ENCODE measurements at places on chromosomes 12 and 14.

- peak overlapping the region; percentile 56 for H3K27ac ChIP-seq
- DNase-seq: peak; percentile 28
- peak overlapping the region; percentile 33 for H3K4me3 ChIP-seq
- peaks cover 30% of the 10 kb centered on the region for H3K27me3 ChIP-seq
- no peaks in the 10 kb centered on the region for H3K36me3 ChIP-seq
- peaks cover 39% of the 10 kb centered on the region for H3K4me1 ChIP-seq
These were observed 40.1 kb downstream of the SMIM41 start for GRCh38 chr12:52119398-52120254.

GRCh38 chr12:45695035-45695434 is 34.5 kb upstream of the ARID2 start:
- no peak for DNase-seq
- H3K27me3 ChIP-seq: no peaks in the 10 kb centered on the region
- peaks cover 2% of the 10 kb centered on the region for H3K4me1 ChIP-seq
- no peak overlapping the region for H3K27ac ChIP-seq
- H3K4me3 ChIP-seq: no peak overlapping the region

GRCh38 chr14:97329701-97330100 is 532.5 kb downstream of the VRK1 start:
- H3K27ac ChIP-seq: no peak overlapping the region
- no peaks in the 10 kb centered on the region for H3K36me3 ChIP-seq
- DNase-seq: no peak
- no peaks in the 10 kb centered on the region for H3K27me3 ChIP-seq
- H3K4me3 ChIP-seq: no peak overlapping the region

DNA sequence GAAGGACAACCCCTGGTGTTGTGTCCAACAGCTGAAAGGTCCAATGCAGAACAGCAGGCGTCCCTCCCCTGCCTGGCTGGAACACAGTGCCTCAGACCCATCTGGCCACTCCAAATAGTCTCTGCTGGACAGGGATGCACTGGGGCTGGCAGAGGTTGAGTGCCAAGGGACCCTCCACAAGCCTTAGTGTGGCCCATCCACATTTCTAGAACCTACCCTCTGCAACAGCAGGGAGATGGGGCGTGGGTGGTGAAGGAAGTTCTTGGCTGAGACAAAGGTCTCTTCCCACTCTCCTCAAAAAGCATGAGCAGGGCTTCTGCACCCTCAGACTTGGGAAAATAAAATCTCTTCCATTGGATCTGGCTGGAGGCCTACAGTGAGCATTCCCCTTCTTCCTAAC is 36.5 kb downstream of the LTBP2 start:
- no peak for DNase-seq
- no peak overlapping the region for H3K4me3 ChIP-seq
- H3K27me3 ChIP-seq: peaks cover 8% of the 10 kb centered on the region
- peaks cover 41% of the 10 kb centered on the region for H3K4me1 ChIP-seq
- no peaks in the 10 kb centered on the region for H3K36me3 ChIP-seq

- no peak for DNase-seq
- H3K27me3 ChIP-seq: no peaks in the 10 kb centered on the region
- peaks cover 94% of the 10 kb centered on the region for H3K36me3 ChIP-seq
- H3K4me3 ChIP-seq: no peak overlapping the region
- no peak overlapping the region for H3K27ac ChIP-seq
- no peaks in the 10 kb centered on the region for H3K4me1 ChIP-seq
These were observed 30.4 kb upstream of the SUPT16H start for GRCh38 chr14:21414137-21414631.

- no peak for DNase-seq
- no peak overlapping the region for H3K27ac ChIP-seq
- H3K4me3 ChIP-seq: no peak overlapping the region
These were observed 476.6 kb upstream of the TMEM132C start for GRCh38 chr12:127790376-127790775.

- H3K27me3 ChIP-seq: no peaks in the 10 kb centered on the region
- no peak overlapping the region for H3K4me3 ChIP-seq
- H3K36me3 ChIP-seq: peaks cover 42% of the 10 kb centered on the region
- no peak for DNase-seq
These were observed 10.3 kb downstream of the MTERF2 start for GRCh38 chr12:106976668-106977067.

- H3K4me1 ChIP-seq: peaks cover 6% of the 10 kb centered on the region
- H3K27ac ChIP-seq: no peak overlapping the region
- no peaks in the 10 kb centered on the region for H3K27me3 ChIP-seq
- H3K36me3 ChIP-seq: peaks cover 14% of the 10 kb centered on the region
These were observed 112.0 kb downstream of the ANO6 start for GRCh38 chr12:45327823-45328383.

GRCh38 chr12:5912011-5912410 is 33.0 kb downstream of the ANO2 start:
- H3K27me3 ChIP-seq: peaks cover 14% of the 10 kb centered on the region
- H3K27ac ChIP-seq: no peak overlapping the region
- DNase-seq: no peak
- H3K4me1 ChIP-seq: no peaks in the 10 kb centered on the region
- H3K4me3 ChIP-seq: no peak overlapping the region

- H3K4me3 ChIP-seq: no peak overlapping the region
- no peak overlapping the region for H3K27ac ChIP-seq
- H3K36me3 ChIP-seq: no peaks in the 10 kb centered on the region
- H3K4me1 ChIP-seq: no peaks in the 10 kb centered on the region
- H3K27me3 ChIP-seq: no peaks in the 10 kb centered on the region
These were observed 1630.2 kb upstream of the FLRT2 start for GRCh38 chr14:83899706-83900105.

- H3K4me3 ChIP-seq: no peak overlapping the region
- DNase-seq: no peak
- H3K36me3 ChIP-seq: no peaks in the 10 kb centered on the region
- H3K27ac ChIP-seq: no peak overlapping the region
- no peaks in the 10 kb centered on the region for H3K27me3 ChIP-seq
These were observed 462.3 kb upstream of the LRFN5 start for GRCh38 chr14:41144370-41144769.

GRCh38 chr14:52370406-52370935 is 56.4 kb downstream of the PTGER2 start:
- no peak for DNase-seq
- H3K27ac ChIP-seq: no peak overlapping the region
- H3K4me3 ChIP-seq: no peak overlapping the region
- no peaks in the 10 kb centered on the region for H3K4me1 ChIP-seq
